ENCODE measurements at places on chromosomes 16 and 17.

DNA sequence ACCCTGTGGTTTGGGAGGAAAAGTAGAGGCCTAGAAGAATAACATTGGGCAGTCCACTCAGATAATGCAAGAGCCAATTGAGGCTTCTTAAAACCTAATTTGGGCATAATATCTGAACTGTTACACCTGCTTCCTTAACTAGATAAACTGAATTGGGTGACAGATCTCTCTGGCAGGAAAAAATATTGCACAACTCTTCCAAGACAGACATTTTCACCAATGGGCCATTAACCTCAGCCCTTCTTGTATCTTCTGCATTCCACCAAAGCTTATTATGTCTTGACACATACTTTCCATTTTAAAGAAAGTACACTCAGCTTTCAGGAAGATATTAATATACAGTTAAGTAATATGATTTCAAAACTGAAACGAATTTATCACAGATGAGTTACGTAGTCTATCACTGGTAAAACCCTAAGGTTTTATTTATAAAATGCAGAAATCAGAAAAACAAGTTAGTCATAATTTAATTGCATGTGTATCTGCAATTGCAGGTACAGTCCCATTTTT, 79.9 kb upstream of the MON1B start:
- no peak for DNase-seq

DNA sequence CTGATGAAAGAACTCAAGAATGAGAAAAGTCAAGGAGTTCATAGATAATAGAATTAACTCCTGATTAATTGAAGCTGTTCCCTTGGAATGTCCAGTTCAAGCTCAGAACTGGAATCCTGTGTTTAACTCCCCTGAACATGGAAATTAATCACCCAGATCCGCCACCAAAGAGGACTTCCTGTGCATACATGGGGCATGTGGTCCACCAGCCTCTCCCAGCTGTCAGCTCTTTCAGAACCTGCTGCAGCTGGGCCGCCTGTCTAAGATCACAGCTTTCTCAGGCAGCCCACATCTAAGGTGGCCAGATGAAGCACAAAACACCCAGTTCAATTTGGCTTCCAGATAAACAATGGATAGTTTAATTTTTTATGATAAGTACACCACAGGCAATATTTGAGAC, 203.7 kb upstream of the COX10 start:
- no peak for DNase-seq

DNA sequence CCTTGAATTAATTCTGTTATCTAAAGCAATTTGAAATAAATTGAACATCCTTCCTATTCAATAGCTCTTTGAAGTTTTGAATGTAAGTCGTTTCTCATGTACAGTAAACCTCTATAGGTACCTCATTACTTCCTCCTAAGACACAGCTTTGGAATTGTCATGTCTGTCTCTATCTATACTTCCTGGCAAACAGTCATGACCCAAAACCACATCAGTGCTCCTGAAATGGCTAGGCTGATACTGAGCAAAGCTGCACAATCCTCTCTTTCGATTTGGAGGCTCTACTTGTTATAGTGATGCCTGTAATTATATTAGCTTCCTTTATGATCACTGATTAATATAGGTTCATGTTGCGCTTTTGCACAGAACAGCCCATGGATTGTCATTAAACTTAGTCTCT, 110.1 kb downstream of the ADAMTS18 start:
- DNase-seq, result no peak

GRCh38 chr17:47975189-47975822, 4.4 kb downstream of the CDK5RAP3 start:
- no peak for DNase-seq

DNA sequence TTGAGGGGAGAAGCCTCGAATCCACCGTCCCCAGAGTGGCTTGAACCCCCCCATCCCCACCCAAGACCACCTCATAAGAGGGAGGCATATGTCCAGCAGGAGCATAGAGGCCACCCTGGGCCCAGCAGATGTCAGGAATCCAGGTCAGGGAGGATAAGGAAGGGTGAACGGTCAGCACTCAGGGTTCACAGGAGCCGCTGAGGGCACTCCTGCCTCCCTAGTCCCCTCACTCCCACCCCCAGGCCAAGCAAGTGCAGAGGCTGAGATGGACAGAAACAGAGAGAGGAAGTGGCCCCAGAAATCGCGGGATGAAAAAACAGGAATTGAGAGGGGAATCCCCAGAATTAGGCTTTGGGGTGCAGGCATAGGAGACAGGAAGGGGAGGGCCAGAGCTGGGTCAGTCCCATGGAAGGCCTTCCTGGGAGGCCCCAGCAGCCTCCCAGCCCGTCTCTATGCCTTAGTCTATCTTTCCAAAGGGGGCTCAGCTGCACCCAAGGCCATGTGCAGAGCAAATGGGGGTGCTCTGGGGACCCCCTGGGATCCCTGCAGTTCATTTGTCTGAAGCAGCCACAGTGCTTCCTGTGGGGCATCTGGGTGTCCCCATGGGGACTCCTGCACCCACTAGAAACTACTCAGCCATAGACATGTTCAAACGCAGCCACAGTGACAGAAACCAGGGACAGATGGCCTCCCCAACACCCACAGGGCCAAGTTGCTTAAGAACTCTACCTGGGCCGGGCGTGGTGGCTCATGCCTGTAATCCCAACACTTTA, 1.7 kb downstream of the CMTM3 start:
- DNase-seq, result no peak

GRCh38 chr17:82301916-82302567, 15.4 kb downstream of the CD7 start:
- no peak for DNase-seq

DNA sequence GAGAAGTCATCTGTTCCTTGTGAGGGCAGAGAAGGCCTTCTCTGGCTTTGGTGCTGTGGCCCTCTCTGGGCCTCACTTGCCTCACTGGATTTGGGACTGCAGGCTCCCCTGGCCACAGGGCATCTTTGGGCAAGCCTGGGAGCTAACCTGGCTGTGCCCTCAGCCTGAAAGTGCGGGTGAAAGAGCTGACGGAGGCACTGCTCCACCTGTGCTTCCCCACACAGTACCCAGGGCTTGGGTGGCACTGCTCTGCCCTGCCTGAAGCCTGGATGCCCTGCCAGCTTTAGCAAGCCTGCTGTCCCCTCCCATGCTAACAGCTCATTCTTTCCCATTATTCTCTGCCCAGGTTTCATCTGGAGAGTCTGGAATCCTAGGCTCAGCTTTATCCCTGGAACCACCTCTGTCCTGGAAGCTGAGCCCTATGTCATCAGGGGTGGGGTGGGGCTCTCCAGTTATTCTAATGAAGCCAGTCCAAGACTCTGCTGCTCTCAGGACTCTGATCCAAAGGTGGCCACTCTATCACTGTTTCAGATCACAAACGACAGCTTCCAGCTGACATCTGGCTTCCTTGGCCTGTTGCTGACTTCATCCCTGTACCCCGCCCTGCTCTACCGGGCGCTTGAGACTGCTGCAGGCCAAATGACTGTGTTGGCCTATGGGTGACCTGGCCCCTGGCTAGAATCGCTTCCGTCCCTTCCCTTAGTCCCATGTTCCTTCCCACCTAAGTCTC, 29.3 kb downstream of the HIC1 start:
- DNase-seq, result no peak

DNA sequence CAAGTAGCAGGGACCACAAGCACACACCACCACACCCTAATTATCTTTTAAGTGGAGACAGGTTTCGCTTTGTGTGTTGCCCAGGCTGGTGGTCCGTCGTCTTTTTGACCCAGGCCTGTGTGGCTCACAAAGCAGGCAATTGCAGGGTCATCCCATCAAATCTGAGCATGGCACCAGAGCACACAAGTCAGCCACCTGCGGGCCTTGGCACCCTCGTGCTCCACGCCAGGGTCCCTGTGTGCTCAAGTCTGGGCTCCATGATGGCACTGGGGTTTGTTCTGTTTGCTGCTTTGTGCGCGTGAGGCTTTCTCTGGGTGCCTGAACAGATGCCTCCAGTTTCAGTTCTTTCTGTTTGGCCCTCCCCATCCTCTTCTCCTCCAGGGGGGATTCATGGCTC, 2.4 kb upstream of the CAPN15 start:
- DNase-seq, result no peak

- DNase-seq, result no peak
Observed at GRCh38 chr17:3912827-3913226, 3.4 kb downstream of the P2RX1 start.

DNA sequence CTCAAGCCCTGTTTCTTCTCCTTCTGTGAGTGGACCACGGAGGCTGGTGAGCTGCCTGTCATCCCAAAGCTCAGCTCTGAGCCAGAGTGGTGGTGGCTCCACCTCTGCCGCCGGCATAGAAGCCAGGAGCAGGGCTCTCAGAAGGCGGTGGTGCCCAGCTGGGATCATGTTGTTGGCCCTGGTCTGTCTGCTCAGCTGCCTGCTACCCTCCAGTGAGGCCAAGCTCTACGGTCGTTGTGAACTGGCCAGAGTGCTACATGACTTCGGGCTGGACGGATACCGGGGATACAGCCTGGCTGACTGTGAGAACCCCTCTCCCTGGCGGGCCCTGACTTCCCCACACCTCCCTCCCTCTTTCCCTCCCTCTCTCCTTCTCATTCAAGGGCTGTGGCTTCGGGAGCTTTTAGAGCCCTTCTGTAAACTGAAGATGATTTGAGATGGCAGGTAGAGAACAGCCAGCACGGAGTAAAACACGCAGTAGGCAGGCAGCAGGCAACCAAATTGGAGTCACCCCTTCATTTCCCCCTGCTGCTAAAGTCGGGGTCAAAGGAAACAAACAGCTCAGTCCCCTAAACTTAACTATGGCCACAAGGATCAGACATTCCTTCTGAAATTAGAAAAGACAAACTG, 3.9 kb downstream of the SPACA3 start:
- no peak for DNase-seq

DNA sequence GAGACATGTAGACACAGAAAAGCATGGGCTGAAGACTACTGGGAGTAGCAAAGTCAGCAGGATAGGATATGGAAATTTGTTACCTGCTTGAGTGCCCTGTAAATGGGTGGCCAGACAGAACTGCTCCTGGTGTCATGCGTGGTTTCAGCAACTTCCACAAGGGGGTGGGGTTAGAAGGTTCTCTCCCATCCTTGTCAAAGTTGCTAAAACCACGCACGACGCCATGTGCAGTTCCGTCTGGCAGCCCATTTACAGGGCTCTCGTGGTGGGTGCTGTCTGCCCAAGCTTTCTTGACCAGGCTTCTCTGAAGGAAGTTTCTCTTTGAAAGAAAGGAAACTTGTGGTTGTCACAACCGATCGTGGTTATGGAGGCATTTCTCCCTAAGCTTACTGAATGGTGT, 6.9 kb upstream of the DBNDD1 start:
- no peak for DNase-seq

- no peak for DNase-seq
Observed at GRCh38 chr16:22912654-22913053, 98.7 kb downstream of the HS3ST2 start.

DNA sequence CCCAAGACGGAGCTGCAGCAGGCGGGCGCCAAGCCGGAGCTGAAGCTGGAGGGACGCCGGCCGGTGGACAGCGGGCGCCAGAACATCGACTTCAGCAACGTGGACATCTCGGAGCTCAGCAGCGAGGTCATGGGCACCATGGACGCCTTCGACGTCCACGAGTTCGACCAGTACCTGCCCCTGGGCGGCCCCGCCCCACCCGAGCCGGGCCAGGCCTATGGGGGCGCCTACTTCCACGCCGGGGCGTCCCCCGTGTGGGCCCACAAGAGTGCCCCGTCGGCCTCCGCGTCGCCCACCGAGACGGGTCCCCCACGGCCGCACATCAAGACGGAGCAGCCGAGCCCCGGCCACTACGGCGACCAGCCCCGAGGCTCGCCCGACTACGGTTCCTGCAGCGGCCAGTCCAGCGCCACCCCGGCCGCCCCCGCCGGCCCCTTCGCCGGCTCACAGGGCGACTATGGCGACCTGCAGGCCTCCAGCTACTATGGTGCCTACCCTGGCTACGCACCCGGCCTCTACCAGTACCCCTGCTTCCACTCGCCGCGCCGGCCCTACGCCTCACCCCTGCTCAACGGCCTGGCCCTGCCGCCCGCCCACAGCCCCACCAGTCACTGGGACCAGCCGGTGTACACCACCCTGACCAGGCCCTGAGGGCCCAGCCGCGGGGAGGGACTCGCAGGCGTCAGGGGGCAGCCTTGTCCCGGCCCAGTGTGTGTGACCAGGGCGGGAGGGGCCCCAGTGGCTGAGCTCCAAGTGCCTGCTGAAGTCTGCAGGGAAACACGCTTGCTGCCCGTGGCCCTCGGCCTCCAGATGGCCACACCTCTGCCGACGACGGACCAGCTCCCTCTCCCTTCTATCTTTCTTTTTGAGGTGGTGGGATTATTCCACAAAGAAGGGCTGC, 3.4 kb downstream of the SOX8 start:
- no peak for DNase-seq

DNA sequence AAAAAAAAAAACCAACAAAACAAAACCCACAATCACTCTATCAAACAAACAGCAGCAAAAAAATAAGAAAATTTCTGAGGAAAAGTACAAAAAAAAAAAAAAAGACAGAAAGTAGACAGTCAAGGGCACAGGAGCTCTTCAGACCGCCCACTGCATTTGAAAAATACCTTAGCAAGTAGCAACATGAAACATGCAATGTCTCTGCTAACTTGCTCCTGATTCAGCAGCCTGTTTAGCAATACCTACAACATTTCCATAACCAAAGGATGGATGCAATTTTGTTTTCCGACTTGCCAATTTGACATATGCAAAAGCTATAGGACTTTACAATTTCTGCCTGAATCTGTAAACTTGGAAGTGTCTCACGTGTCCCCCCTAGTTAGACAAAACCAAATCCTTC, 57.4 kb downstream of the SYNRG start:
- DNase-seq, result no peak

DNA sequence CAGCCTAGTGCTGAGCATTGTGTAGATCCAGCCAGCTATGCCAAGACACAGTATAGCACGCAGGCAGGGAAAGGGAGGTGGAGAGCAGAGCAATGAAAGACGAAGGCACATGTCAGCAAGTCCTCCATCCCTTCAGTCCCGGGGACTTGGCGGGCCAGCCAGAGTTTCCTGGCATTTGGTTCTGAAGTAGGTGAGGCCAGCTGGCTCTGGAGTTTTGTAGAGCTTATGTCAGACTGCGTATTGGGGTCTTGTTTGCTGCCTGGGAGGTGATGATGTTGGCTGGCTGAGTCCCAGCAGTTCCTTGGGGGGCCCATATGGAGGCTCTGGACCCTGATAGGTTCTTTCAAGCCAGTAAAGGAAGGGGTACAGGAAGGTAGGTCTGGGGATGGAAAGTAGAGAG, 55.7 kb upstream of the AKTIP start:
- no peak for DNase-seq

- peak; percentile 37 for DNase-seq
Observed at GRCh38 chr16:11094075-11094856, 149.9 kb downstream of the CLEC16A start.

DNA sequence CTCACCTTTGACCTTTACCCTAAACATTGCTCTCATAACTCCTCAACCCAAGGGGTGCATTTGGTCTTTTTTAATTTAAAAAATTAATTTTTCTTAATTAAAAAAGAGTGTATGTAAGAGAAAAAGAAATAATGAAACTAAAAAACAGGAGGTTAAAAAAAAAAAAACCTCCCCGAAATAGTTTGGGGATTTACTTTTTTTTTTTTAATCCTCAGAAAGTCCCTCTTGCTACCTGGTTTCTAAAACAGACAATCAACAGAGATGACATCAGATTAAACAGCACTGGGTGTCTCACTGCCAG, 301.3 kb downstream of the SOX9 start:
- DNase-seq, result no peak

GRCh38 chr16:51538707-51539498, 387.8 kb upstream of the SALL1 start:
- DNase-seq, result no peak
